ENCODE measurements at places on chromosomes 4 and X. TPM values are rescaled to one million over a fixed set of nuclear protein-coding genes. Genes with fewer than 3 reads are reported as not detected.

GJB1 gene
- not detected for total RNA-seq

FAM53A gene
- 1.6 TPM for total RNA-seq

TMPRSS11B gene
- total RNA-seq, result not detected

PF4V1 gene
- not detected for total RNA-seq

KCND1 gene
- total RNA-seq, result 5.5 TPM

DMP1 gene
- not detected for total RNA-seq

ADGRL3 gene
- not detected for total RNA-seq

CDS1 gene
- total RNA-seq, result not detected

- DNase-seq, result no peak
- H3K4me3 ChIP-seq, result no peak overlapping the region
- H3K27me3 ChIP-seq, result peaks cover 3% of the 10 kb centered on the region
- H3K4me1 ChIP-seq, result no peaks in the 10 kb centered on the region
- no peak overlapping the region for H3K27ac ChIP-seq
- no peaks in the 10 kb centered on the region for H3K36me3 ChIP-seq
Measured at GRCh38 chr4:617644-618641, 7.4 kb upstream of the PDE6B start.

- no peak for DNase-seq
- peaks cover 57% of the 10 kb centered on the region for H3K27me3 ChIP-seq
- peaks cover 6% of the 10 kb centered on the region for H3K36me3 ChIP-seq
- H3K4me1 ChIP-seq, result peaks cover 2% of the 10 kb centered on the region
- H3K4me3 ChIP-seq, result no peak overlapping the region
Measured at GRCh38 chr4:5894266-5894665, 1.4 kb upstream of the CRMP1 start.

- H3K4me1 ChIP-seq, result peaks cover 48% of the 10 kb centered on the region
- peaks cover 20% of the 10 kb centered on the region for H3K36me3 ChIP-seq
- no peaks in the 10 kb centered on the region for H3K27me3 ChIP-seq
- no peak overlapping the region for H3K27ac ChIP-seq
Measured at GRCh38 chr4:7829652-7830580, 109.7 kb downstream of the AFAP1 start.

GRCh38 chr4:244471-244870 lies 60.8 kb downstream of the ZNF732 start:
- peaks cover 3% of the 10 kb centered on the region for H3K36me3 ChIP-seq
- peaks cover 8% of the 10 kb centered on the region for H3K4me1 ChIP-seq
- H3K4me3 ChIP-seq, result no peak overlapping the region
- no peaks in the 10 kb centered on the region for H3K27me3 ChIP-seq
- peak; percentile 60 for DNase-seq

DNA sequence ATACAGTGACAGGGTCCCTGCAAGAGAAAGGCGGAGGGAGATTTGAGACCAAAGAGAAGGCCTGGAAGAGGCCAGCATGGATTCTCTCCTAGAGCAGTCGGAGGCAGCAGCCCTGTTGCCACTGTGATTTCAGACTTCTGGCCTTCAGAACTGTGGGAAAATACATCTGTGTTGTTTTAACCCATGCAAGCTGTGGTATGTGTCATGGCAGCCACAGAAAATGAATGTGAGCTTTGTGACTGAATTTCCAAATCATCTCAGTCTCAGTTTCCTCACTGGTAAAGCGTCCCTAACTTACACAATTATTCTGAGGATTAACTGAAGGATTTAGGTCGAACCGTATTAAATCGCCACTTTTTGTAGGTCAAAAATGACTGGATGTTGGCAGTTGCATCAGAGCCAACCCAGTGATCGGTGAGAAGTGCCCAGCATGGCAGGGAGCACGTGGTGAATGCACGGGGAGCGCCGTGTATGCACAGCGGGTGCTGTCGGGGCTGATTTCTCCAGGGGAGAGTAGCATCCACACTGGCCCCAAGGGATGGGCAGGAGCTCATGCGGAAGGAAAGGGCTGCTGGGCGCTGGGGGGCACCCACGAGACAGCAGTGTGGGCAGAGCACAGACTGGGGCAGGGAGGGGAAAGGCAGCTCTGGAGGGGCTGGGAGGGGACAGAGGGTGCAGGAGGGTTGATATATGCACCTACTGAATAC lies 23.8 kb upstream of the NSG1 start:
- H3K27ac ChIP-seq, result no peak overlapping the region
- DNase-seq, result no peak
- H3K36me3 ChIP-seq, result peaks cover 4% of the 10 kb centered on the region
- H3K4me1 ChIP-seq, result no peaks in the 10 kb centered on the region
- no peak overlapping the region for H3K4me3 ChIP-seq

- no peaks in the 10 kb centered on the region for H3K27me3 ChIP-seq
- no peak overlapping the region for H3K27ac ChIP-seq
- H3K4me1 ChIP-seq, result no peaks in the 10 kb centered on the region
- H3K4me3 ChIP-seq, result no peak overlapping the region
- no peaks in the 10 kb centered on the region for H3K36me3 ChIP-seq
Measured at GRCh38 chrX:133542476-133542875, 127.2 kb upstream of the GPC4 start.

- H3K36me3 ChIP-seq, result peaks cover 3% of the 10 kb centered on the region
- no peak overlapping the region for H3K4me3 ChIP-seq
- peaks cover 4% of the 10 kb centered on the region for H3K4me1 ChIP-seq
- H3K27ac ChIP-seq, result peak overlapping the region; percentile 36
- peaks cover 80% of the 10 kb centered on the region for H3K27me3 ChIP-seq
Measured at GRCh38 chr4:13522282-13523104, 21.8 kb downstream of the NKX3-2 start.

DNA sequence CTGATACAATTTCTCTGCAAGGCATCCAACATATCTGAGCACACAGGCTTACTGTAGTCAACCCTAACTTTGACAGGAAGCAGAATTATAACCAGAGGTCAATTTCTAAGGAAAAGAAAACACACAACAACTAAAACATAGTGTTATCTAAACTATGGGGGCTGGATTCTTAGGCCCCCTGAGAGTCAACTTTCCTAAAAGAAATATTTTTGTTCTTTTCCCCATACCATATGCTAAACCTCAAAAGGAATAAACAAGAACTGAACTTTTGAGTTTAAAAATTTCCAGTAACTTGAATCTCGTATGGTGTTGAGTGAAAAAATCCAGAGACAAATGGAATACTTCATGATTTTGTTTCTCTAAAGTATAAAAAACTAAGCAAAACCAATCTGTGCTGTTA lies 42.9 kb downstream of the ATXN3L start:
- H3K27me3 ChIP-seq, result no peaks in the 10 kb centered on the region
- H3K27ac ChIP-seq, result no peak overlapping the region
- no peak overlapping the region for H3K4me3 ChIP-seq
- H3K36me3 ChIP-seq, result no peaks in the 10 kb centered on the region
- DNase-seq, result no peak
- no peaks in the 10 kb centered on the region for H3K4me1 ChIP-seq

- H3K4me1 ChIP-seq, result no peaks in the 10 kb centered on the region
- no peak overlapping the region for H3K27ac ChIP-seq
- no peaks in the 10 kb centered on the region for H3K36me3 ChIP-seq
- peaks cover 23% of the 10 kb centered on the region for H3K27me3 ChIP-seq
- no peak for DNase-seq
Measured at GRCh38 chrX:139192386-139192961, 338.1 kb upstream of the F9 start.

- DNase-seq, result no peak
- no peaks in the 10 kb centered on the region for H3K4me1 ChIP-seq
- H3K27me3 ChIP-seq, result peaks cover 48% of the 10 kb centered on the region
- no peaks in the 10 kb centered on the region for H3K36me3 ChIP-seq
- no peak overlapping the region for H3K27ac ChIP-seq
Measured at GRCh38 chr4:122873821-122874593, 47.4 kb downstream of the FGF2 start.

DNA sequence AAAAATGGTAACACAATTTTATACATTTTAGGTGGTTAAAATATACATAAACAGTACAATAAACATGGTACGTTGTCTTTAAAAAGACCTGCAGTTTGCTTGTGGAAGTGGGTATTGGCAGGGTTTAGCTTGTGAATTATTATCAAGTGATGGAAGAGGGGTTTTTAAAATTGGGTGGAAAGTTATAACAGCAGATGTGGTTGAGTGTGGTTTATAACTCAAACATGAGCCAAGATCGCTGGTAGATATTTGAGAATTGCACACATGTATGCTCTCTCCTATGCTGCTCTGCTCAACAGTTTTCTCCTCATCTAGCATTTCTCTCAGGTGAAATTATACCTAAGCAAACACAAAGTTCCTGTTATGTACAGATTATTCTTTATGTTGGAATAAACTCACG lies 14.0 kb downstream of the EPGN start:
- no peak overlapping the region for H3K4me3 ChIP-seq
- no peak overlapping the region for H3K27ac ChIP-seq
- no peaks in the 10 kb centered on the region for H3K36me3 ChIP-seq
- H3K27me3 ChIP-seq, result peaks cover 30% of the 10 kb centered on the region

- peak overlapping the region; percentile 67 for H3K27ac ChIP-seq
- no peaks in the 10 kb centered on the region for H3K36me3 ChIP-seq
- peaks cover under 1% of the 10 kb centered on the region for H3K27me3 ChIP-seq
- peak overlapping the region; percentile 82 for H3K4me3 ChIP-seq
- H3K4me1 ChIP-seq, result peaks cover 11% of the 10 kb centered on the region
- DNase-seq, result peak; percentile 62
Measured at GRCh38 chrX:54921427-54922021, 900 bp downstream of the TRO start.

DNA sequence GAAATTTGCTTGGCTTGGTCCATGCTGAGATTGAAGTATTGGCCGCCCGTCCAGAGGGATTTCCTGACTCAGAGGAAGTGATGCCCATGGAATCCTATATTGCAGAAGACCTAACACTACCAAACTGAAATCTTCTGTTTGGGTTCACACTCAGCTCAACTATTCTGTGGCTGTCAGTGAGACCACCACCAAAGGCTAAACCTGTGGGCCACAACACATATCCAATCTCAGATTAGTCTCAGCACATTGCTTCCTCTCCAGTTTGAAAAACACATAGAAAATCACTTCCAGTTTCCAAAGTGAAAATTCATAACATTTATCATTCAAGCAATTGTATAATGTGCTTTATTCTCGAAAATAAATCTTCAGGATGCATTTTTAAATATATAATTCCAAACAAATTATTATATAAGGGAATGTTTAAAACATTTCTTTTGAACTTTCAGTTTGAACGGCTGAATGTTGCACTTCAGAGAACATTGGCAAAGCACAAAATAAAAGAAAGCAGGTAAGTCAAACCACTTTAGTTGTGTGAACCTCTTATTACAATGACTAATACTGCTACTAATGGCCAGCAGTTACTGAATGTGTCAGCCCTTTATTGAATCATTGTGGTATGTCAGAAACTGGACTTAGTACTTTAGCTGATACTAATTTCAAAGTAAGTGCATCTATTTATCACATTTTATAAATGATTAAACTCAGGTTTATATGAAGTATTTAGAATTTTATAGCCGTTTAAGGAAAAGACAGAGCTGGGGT lies 37.0 kb downstream of the GUCY1A1 start:
- no peak for DNase-seq
- H3K27me3 ChIP-seq, result no peaks in the 10 kb centered on the region
- H3K27ac ChIP-seq, result no peak overlapping the region
- no peaks in the 10 kb centered on the region for H3K4me1 ChIP-seq
- no peaks in the 10 kb centered on the region for H3K36me3 ChIP-seq
- H3K4me3 ChIP-seq, result no peak overlapping the region

DNA sequence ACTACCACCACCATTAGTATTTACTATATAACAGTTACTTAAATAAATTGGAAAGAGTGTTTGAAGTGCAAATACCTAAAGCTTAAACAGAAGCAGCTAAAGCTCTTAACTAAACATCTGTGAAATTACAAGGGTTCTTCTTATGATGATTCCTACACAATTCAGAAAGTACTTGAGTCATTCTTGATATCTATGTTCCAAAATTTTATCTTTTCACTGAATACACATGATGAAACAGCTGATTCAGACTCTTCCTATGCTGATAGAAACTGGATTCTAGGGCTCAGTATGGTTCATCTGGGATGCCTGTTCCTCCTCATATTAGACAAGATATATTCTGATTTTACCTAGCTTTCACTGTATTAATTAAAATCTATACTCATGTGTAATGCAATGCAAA lies 13.6 kb downstream of the EREG start:
- no peaks in the 10 kb centered on the region for H3K36me3 ChIP-seq
- no peak for DNase-seq
- no peaks in the 10 kb centered on the region for H3K4me1 ChIP-seq
- peaks cover 8% of the 10 kb centered on the region for H3K27me3 ChIP-seq

DNA sequence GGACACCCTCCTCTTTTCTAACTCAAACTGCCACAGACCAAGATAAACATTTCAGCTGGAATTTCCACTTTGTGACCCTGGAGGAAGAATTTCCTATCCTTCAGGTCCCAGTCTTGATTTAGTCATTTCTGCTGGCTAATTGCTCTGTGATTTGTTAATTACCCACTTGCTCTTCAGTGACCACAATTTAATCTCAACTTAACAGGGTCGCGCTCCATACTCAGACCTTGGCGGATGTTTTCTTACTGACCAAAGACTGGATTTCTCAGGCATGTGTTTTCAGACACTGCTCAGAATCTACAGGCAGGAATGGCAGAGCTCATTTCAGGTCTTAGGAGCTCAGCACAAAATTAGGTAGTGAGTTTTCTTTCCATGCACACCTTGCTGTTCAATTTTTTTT lies 188.9 kb downstream of the ASMT start:
- H3K4me3 ChIP-seq, result no peak overlapping the region
- H3K27me3 ChIP-seq, result peaks cover 2% of the 10 kb centered on the region
- no peaks in the 10 kb centered on the region for H3K36me3 ChIP-seq
- H3K4me1 ChIP-seq, result no peaks in the 10 kb centered on the region
- DNase-seq, result no peak
- no peak overlapping the region for H3K27ac ChIP-seq

GRCh38 chr4:144820728-144821085 lies 174.8 kb downstream of the HHIP start:
- no peak for DNase-seq
- no peak overlapping the region for H3K4me3 ChIP-seq
- H3K27me3 ChIP-seq, result no peaks in the 10 kb centered on the region
- no peak overlapping the region for H3K27ac ChIP-seq

GRCh38 chr4:73185903-73186302 lies 72.7 kb downstream of the ANKRD17 start:
- peaks cover 20% of the 10 kb centered on the region for H3K36me3 ChIP-seq
- H3K27me3 ChIP-seq, result no peaks in the 10 kb centered on the region
- no peak overlapping the region for H3K27ac ChIP-seq

DNA sequence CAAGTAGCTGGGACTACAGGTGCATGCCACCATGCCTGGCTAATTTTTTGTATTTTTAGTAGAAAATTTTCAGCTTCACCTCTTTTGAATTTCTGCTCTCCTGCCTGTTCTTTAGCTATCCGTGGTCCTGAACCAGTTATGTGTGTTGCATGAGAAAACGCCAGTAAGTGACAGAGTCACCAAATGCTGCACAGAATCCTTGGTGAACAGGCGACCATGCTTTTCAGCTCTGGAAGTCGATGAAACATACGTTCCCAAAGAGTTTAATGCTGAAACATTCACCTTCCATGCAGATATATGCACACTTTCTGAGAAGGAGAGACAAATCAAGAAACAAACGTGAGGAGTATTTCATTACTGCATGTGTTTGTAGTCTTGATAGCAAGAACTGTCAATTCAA lies 13.9 kb downstream of the ALB start:
- H3K27ac ChIP-seq, result no peak overlapping the region
- no peaks in the 10 kb centered on the region for H3K4me1 ChIP-seq
- H3K36me3 ChIP-seq, result no peaks in the 10 kb centered on the region

Data from activated CD8-positive, alpha-beta memory T cell treated with anti-CD3 and anti-CD28 coated beads, Interleukin-2, amount 10 ng/mL, durations not matched to agents 7 days and 5 days (primary cell).